ENCODE measurements at places on chromosomes 4 and X.
A peak's percentile ranks its signal among the peaks of the same experiment; 100 is the strongest.

DNA sequence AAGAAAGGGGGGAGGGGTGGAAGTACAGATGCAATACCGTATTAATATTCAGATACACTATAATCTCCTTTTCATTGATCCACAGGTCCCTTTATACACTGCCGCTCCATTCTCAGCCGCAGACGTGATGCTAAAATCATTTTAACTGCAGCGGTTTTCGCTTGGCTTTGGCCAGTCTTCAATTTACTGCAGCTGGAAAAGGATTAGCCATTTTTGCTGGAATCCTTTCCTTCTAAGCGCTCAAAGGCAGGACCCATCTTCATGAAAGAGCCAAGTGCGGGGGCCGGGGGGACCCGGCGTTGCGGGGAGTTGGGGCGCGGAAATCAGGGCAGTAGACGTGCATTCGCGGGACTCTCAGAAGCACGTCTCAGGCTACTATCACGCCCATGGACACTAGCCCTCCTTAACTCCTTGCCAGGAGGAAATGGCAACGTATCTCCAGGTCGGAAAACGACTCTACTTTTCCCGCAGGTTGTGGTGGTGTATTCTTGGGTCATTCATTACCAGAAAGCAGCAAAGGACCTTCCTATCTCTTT lies 1.7 kb upstream of the PCDH10 start:
- H3K27me3 ChIP-seq = peaks cover 17% of the 10 kb centered on the region
- peaks cover 36% of the 10 kb centered on the region for H3K4me1 ChIP-seq
- H3K4me3 ChIP-seq = peak overlapping the region; percentile 19
- no peaks in the 10 kb centered on the region for H3K36me3 ChIP-seq
- no peak overlapping the region for H3K27ac ChIP-seq

DNA sequence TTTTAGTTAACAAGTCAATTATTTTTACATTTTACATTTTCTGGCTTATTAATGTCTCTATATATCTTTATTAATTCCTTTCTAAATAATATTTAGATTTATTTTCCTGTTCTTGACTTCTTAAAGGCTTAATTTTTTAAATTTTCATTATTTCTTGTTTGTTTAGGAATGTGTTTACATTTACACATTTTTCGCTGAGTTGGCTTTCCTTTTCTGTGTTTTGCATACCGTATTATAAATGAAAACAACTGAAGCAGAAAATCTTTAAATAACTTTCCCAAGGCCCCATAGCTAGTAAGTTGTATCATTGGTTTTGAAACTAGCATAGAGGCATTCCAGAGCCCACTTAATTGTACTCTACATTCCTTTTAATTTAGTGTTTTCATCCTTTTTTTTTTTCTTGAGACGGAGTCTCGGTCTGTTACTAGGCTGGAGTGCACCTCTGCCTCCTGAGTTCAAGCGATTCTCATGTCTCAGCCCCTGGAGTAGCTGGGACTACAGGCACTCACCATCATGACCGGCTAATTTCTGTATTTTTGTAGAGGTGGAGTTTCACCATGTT lies 261.6 kb downstream of the IQCM start:
- no peaks in the 10 kb centered on the region for H3K36me3 ChIP-seq
- no peak overlapping the region for H3K27ac ChIP-seq
- no peak overlapping the region for H3K4me3 ChIP-seq

- H3K4me3 ChIP-seq = no peak overlapping the region
- H3K36me3 ChIP-seq = no peaks in the 10 kb centered on the region
- DNase-seq = no peak
- H3K27me3 ChIP-seq = no peaks in the 10 kb centered on the region
- no peaks in the 10 kb centered on the region for H3K4me1 ChIP-seq
Measured at GRCh38 chrX:20593402-20593801, 326.7 kb upstream of the RPS6KA3 start.

GRCh38 chrX:150990910-150991309 lies 7.8 kb downstream of the HMGB3 start:
- no peak for DNase-seq
- no peak overlapping the region for H3K27ac ChIP-seq
- no peaks in the 10 kb centered on the region for H3K4me1 ChIP-seq
- no peaks in the 10 kb centered on the region for H3K27me3 ChIP-seq

DNA sequence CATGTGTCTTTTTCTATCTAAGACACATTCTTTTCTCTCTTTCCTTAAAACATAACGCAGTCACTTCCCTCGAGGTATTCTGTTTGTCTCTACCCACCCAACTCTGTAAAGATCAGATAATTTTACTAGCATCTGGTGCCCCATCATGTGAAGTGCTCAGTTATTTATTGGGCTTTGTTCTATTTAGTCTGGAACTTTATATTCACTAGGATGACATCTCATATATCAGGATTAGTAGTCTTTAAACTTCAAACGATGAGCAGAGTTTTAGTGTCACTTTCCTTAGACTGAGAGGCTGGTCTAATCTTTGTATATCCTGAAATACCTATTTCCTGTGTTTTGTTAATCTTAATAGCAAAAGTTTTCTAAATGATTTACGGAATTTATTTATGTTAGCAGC lies 445.5 kb upstream of the NDST3 start:
- H3K36me3 ChIP-seq = no peaks in the 10 kb centered on the region
- H3K27ac ChIP-seq = no peak overlapping the region
- H3K4me3 ChIP-seq = no peak overlapping the region
- no peak for DNase-seq
- no peaks in the 10 kb centered on the region for H3K27me3 ChIP-seq

DNA sequence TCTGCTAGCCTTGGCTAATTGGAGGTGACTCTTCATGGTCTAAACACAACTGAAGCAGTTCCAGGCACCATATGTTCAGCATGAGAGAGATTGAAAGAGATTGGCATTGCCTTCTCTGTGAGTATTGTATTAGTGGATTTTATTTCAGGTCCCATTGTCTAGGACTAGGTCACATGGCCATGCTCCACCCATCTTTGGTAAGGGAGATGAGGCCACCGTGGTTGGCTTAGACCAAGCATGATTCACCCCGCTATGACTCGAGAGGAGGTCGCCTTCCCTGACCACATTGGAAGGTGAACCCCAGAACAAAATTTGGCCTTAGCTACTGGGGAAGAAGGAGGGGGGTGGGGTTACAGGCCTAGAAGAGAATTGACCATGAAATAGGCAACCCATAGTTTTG lies 109.9 kb upstream of the BCOR start:
- no peaks in the 10 kb centered on the region for H3K4me1 ChIP-seq
- no peak for DNase-seq
- H3K27ac ChIP-seq = no peak overlapping the region
- H3K36me3 ChIP-seq = no peaks in the 10 kb centered on the region
- no peak overlapping the region for H3K4me3 ChIP-seq

GRCh38 chrX:53004811-53005210 lies 43.8 kb upstream of the GPR173 start:
- H3K4me1 ChIP-seq = no peaks in the 10 kb centered on the region
- H3K27ac ChIP-seq = no peak overlapping the region
- DNase-seq = no peak
- no peaks in the 10 kb centered on the region for H3K27me3 ChIP-seq

DNA sequence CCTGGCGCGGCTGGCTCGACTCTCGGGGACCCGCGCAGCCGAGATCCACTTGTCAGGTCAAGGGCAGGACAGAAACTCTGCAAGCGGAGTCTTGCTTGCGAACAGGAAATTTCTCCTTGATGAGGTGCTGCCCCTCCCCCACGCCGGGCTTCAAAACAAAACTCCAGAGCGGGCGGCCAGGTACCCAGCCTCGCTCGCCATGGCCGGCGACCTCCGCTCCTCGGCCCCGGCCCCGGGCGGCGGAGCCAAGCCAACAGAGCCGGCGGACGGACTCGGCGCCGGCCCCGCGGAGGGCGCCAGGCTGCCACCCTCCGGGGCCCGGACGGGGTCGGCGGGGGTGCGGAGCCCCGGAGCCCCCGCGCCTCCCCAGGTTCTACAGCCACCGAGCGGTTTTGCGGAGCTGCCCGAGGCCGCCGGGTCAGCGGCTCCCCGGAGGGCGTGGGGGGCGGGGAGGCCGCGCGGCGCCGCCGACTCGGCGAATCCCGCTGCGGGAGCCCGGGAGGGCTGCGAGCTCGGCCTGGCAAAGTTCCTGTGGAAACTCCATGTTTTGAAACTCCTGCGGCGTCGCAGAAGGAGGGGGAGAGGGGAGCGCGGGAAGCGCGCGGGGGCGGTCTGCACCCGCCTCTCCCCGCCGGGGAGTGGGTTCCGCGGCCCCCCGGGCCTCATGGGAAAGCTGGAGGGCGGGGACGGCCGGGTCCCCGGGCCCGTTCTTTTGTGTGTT lies 11.7 kb upstream of the BCOR start:
- peak; percentile 54 for DNase-seq
- H3K36me3 ChIP-seq = no peaks in the 10 kb centered on the region
- H3K4me3 ChIP-seq = peak overlapping the region; percentile 70
- H3K4me1 ChIP-seq = no peaks in the 10 kb centered on the region

DNA sequence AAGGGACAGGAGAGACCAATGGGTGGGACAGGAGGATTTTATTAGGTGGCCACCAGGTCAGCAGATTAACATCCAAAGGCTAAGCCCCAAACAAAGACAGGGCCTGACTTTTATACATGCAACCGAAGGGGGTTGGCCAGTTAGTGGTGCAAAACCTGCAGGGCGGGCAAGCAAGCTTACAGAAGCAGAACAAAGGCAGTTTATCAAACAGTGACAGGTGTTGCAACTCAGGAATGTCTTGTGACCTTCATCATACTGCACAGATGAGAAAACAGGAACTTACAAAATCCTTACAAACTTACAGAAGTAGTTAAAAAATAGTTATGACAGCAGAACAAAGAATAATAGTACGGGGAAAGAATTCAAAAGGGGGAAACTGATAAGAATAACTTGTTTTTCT lies 708.1 kb downstream of the GLUD2 start:
- no peaks in the 10 kb centered on the region for H3K36me3 ChIP-seq
- DNase-seq = no peak
- no peaks in the 10 kb centered on the region for H3K4me1 ChIP-seq
- no peak overlapping the region for H3K27ac ChIP-seq

- H3K27ac ChIP-seq = no peak overlapping the region
- no peaks in the 10 kb centered on the region for H3K36me3 ChIP-seq
- no peaks in the 10 kb centered on the region for H3K4me1 ChIP-seq
- no peak overlapping the region for H3K4me3 ChIP-seq
- H3K27me3 ChIP-seq = no peaks in the 10 kb centered on the region
Measured at GRCh38 chr4:81378386-81378785, 93.3 kb downstream of the RASGEF1B start.

- no peaks in the 10 kb centered on the region for H3K27me3 ChIP-seq
- H3K27ac ChIP-seq = no peak overlapping the region
- no peaks in the 10 kb centered on the region for H3K36me3 ChIP-seq
- no peak for DNase-seq
Measured at GRCh38 chr4:74618659-74619058, 173.7 kb downstream of the AREG start.

- H3K27me3 ChIP-seq = no peaks in the 10 kb centered on the region
- no peaks in the 10 kb centered on the region for H3K36me3 ChIP-seq
- H3K27ac ChIP-seq = no peak overlapping the region
Measured at GRCh38 chr4:168699224-168699878, 202.5 kb downstream of the PALLD start.

Measured in Peyer's patch (tissue), 4 donors.